Activated naive CD4-positive, alpha-beta T cell treated with anti-CD3 and anti-CD28 coated beads, Interleukin-2, amount 50 U/mL, for 16 hours (primary cell): ENCODE measurements at places on chromosomes 2 and 18.

DNA sequence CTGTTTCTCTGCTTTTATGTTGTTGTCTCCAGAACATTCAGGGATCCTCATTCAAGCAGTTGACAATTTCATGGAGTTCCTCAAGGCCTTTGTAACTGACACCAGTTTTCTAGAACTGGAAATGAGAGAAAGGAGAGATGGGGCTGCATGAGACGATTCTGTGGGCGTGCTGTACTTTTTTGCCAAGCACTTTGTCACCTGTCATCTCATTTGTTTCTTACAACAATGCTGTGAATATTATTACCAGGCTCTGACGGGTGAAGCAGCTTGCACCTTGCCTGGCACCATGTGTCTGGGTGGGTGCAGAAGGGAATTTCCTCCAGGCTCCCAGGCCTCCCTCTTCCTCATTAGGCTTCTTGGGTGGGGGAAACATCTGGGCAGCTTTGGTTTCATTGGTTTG is 22.2 kb upstream of the ATOH8 start:
- no peak for DNase-seq

- no peak for DNase-seq
Measured at GRCh38 chr2:29749843-29750242, 171.5 kb downstream of the ALK start.

DNA sequence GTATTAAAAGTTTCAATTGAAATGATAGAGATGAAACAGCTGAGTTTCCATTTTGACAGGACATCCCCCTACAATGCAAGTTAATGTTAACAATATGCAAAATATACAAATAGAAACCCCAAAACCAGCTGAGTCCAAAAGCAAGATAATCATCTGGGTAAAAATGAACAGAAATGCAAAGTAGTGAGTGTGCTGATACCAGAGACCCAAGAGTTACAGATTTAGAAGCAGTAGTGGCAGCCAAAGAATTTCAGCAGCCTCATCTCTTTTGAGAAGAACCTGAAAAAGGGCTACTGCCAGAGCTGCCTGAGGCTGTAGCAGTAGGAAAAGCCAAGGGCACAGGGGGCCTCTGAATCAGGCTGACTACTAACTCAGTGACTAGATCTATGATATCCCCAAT is 82.6 kb downstream of the THADA start:
- DNase-seq: no peak

GRCh38 chr18:59011786-59012185 is 127.9 kb upstream of the SEC11C start:
- no peak for DNase-seq

- DNase-seq: no peak
Measured at GRCh38 chr2:186570604-186571003, 19.3 kb upstream of the ITGAV start.

DNA sequence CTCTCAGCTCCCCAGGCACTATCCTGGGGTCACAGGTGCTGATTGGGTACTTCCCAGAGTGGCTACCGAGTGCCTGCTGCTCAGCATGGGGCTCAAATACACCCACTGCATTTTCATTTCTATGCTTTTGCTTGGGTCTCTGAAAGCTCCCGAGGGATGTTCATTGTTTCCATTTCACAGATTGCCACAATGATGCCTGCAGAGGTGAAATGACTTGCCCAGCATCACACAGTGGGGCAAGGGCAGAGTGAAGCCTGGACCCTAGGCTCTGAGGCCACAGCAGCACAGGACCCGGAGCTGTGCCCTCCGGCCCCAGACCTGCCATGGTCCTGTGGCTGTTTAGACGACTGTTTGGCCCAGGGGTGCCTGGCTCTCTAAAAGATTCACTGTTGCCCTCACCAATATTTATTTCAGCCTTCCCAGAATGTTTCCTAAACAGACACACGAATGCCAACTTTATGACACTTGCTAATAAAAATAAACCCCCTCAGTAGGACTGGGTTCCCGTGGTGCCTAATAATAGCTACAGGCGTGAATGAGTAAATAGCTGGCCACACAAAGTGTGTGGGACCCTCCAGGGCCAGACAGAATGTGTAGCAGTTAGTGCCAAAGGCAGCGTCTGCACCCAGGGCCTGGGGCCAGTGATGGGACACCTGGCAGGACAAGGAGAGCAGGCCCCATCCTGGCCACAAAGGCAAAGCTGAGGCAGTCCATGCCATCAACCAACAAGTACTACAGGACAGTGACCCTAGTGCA is 11.5 kb upstream of the ST8SIA5 start:
- DNase-seq: no peak

GRCh38 chr2:242052421-242052820 is 182.9 kb downstream of the RTP5 start:
- DNase-seq: no peak

- DNase-seq: no peak
Measured at GRCh38 chr2:206001912-206002311, 84.1 kb downstream of the INO80D start.

GRCh38 chr18:13576598-13576997 is 149.8 kb downstream of the FAM210A start:
- no peak for DNase-seq

- DNase-seq: peak; percentile 13
Measured at GRCh38 chr18:4068552-4069158, 386.5 kb downstream of the DLGAP1 start.

DNA sequence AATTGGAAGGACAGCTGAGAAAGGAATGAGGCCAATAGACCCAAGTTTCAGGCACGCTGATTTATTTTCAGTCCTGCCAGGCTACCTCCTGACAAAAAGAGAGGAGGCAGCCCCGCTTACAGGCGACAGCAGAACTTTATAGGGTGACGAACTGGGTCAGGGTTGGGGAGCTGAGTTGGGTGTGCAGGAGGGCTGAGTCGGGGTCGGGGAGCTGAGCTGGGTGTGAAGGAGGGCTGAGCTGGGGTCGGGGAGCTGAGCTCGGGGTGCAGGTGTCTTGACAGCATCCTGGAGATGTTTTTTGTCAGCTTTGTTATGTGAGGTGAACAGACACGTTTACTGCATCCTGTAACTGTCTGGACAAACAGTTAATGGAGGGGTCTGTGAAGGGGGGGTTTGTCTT is 342.2 kb downstream of the ADCYAP1 start:
- no peak for DNase-seq

GRCh38 chr18:43396266-43396665 is 119.0 kb upstream of the SYT4 start:
- DNase-seq: no peak

- DNase-seq: no peak
Measured at GRCh38 chr2:138237667-138238384, 263.7 kb upstream of the SPOPL start.

DNA sequence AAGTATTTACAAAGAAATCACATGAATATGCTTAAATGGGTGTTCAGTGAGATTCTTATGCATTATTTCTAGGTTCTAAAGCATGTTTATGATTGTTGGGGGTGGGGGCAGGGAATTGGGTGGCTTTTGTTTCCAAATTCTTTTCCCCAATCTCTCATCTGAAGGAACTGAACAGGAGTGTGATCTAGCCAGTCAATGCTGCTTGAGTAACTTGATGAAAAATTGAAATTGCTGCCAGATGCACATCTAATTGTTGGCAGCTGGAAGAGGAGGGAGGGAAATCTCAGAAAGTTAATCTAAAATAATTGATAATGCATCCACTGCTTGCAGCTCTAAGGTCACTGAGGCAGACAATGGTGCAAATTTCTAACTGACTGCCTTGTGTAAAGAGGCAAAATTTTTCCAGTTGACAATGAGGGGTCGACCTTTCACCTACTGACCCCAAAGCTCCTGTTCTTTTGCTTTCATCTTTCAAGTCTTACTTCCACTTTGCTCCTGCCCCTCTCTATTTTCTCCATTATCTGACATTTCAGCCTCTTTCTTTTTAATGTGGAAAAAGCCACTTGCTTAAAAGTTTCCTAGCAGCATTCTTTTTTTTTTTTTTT is 53.3 kb downstream of the IRS1 start:
- DNase-seq: no peak

DNA sequence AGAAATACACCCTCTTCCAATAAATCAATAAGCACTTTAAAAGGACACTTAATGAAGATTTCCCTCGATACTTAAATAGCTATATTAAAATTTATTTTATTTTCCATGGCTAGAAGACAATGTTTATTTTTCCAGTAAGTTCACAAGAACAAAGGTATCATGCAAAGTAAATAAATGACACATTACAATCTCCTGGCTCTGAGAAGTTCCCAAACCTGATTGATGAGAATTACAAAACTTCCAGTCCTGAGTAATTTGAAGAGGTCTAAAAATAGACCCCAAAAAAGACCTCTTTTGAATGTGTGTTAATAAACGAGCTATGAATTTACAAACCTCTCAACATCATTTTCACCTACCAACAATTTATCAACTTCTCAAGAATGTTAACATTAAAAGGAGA is 1.5 kb upstream of the PEX13 start:
- no peak for DNase-seq

DNA sequence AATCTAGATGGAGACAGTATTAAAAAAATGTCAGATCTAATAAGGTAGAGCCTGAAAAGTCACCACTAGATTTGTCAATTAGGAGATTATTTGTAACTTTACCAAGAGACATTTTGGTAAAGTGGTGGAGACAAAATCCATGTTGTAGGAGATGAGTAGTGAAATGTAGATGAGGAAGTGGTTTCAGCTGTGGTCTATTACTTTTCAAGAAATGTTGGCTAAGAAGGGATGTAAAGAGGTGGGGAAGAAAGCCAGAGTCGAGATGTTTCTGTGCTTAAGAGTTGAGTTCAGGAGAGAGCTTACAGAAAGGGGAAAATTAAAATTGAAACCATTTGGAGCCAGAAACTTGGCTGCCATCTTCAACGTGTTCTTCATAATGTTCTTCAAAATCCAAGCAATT is 22.2 kb downstream of the ACVR2A start:
- DNase-seq: no peak

GRCh38 chr2:156339110-156339847 is 6.8 kb upstream of the NR4A2 start:
- DNase-seq: no peak

DNA sequence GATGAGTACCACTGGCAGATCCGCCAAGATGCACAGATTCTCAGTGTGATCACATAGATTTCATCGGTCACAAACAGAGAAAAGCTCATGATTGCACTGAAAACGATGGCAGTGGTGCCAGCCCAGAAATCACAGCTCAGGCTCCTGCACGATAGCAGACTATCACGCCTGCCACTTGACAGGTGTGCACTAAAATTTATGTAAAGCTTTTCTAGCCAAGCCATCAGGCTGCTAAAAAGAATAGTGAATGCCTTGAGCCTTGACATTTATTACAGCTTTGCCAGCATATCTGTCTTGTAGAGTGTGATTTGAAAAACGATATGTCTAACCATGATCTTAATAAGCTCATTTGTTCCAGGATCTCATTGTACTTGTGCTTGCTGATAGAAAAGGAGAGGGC is 409.5 kb upstream of the CWC22 start:
- DNase-seq: no peak

DNA sequence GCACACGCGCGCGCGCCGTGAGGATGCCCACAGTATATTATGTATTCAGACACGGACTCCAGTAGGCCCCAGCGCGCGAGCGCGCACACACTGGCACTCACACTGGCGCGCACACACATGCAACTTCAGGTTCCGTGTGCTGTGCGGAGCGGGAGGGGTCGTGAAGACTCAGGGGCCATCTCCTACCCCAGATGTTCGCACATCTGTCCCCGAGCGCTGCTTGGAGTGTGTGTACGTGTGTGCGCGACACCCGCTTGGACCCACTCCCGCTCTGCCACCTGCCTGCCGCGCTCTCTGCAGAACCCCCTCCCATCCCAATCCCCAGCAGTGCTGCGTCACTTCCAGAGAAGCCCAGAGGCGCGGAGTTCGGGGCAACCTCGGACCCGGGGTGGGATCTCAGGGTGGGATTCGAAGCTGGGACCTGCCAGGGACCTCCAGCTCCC is 2.6 kb downstream of the NRP2 start:
- no peak for DNase-seq

GRCh38 chr2:140654565-140654964 is 1476.3 kb downstream of the LRP1B start:
- no peak for DNase-seq

- no peak for DNase-seq
Measured at GRCh38 chr18:24721388-24721787, 261.0 kb downstream of the HRH4 start.

DNA sequence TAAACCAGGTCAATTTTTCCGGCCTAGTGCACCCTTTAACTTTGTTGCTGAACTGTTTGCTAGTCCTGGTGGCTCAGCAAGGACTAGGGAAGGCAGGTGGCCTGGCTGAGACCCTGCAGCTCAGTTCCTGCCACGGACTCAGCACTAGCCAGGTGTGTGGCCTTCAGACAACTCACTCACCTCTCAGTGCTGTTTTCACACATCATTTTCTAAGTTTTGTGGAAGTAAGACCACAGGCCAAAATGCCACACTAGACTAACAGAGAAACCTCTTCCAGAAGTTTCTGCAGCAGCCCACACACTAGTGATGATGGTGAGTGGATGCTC is 65.9 kb upstream of the SLC1A4 start:
- no peak for DNase-seq

DNA sequence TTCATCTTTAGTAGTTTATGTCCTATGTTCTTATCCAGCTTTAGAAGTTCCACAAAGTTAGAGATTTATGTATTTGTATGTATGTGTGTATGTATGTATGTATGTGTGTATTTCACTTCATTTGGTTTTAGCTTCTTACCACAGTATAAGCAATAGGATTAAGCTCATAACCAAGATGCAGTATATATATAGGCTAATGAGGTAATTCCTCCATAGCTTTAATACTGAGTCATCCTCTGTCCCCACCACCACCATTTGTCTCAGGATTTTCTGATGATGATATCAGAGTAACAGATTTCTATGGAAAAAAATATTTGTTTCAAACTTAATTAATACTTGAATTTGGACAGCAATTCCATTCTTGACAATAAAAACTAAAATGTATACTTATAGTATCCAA is 159.2 kb downstream of the SOX11 start:
- no peak for DNase-seq

DNA sequence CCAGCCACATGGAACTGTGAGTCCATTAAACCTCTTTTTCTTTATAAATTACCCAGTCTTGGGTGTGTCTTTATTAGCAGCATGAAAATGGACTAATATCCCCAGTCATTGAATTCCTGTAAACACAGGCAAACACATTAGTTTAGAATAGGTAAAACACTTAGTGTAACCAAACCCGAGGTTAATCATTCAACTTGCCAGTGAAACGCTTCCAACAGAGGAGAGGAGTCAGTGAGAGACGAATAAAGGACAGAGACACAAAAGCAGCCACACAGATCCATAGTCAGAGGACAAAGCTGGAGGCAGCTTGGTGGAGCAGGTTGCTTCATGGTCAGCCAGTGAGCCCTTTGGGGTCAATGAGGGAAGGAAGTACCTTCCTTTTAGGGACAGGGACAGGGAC is 348.1 kb downstream of the TGIF1 start:
- no peak for DNase-seq
